ENCODE measurements at places on chromosomes 5 and 9.

DNA sequence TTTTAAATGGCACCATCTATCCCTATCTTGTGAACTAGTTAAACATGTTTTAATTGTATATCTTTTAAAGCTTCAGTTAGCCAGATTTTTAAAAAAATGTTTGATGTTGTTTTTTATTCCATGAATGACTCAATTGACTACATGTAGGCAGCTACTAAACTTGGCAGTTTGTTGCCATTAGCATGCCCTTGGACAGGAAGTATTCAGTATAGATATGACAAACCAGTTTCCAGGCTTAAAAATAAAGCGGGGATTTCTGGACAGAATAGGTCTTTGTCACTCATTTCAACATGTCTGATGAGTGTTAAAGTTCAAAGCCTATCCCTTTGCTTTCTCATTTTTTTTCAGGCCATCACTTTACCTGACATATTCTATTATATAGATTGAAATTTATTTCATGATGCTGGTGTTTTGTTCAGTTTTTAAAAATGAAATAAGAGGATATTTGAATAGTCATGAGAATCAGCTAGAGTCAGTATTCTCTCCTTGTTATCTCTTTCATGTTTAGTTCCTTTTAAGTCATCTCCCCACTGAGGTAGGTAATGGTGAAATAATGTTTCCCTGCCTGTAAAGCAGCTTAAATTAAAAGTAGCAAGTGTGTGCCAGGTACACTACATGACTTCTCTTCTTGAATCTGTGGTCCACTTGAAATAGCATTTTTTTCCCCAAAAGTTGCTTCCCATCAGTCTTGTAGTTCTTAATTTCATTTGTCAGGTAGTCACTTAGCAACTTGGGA, 11.9 kb downstream of the TNFAIP8 start:
- no peak for DNase-seq

DNA sequence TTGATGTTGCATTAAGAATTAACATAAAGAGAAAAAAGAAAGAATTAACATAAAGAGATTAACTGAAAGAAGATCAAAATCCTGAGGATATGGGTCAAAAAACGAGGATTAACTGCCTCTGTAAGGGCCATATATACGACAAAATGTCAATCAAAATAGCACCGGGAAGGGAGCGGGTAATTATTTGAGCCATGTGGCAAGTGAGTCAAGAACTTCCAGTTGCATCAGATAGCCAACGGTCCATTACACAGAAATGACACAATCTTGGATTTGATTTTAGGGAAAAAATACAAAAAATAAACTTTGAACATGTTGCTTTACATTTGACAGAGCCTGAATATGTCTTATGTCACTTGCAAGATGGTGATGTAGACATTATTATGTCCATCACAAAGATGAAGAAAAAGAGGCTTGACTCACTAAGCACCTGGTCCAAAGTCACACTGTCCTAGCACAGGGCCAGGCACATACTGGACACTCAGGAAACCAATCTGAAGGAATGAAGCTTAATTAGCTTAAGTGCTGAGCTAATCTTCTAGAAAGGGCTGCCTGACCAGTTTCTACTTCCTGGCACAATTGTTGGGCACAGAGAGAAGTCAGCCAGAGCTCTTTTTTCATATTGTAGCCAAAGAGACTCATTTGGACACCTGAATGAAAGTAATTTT, 273.2 kb upstream of the PAPPA start:
- DNase-seq: no peak

- DNase-seq: no peak
Measured at GRCh38 chr9:79134654-79135053, 437.1 kb upstream of the TLE4 start.

GRCh38 chr5:143372187-143372829, 31.2 kb downstream of the NR3C1 start:
- no peak for DNase-seq

Data from activated naive CD4-positive, alpha-beta T cell treated with anti-CD3 and anti-CD28 coated beads, Interleukin-2, amount 50 U/mL, for 16 hours (primary cell).